ENCODE measurements at places on chromosomes 2 and 18.

- no peak for DNase-seq
Measured at GRCh38 chr18:35030277-35030989, 10.8 kb upstream of the MAPRE2 start.

GRCh38 chr2:10517351-10518043, 69.4 kb upstream of the ODC1 start:
- DNase-seq, result no peak

DNA sequence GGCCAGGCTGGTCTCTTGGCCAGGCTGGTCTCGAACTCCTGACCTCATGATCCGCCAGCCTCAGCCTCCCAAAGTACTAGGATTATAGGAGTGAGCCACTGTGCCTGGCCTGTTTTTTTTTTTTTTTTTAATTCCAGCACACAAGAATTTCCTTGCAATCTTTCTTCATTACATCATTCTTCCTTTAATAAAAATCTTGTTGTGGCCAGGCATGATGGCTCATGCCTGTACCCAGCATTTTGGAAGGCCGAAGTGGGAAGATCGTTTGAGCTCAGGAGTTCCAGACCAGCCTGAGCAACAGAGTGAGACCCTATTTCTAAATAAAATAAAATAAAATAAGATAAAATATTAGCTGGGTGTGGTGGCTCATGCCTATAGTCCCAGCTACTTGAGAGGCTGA, 21.4 kb upstream of the PLEKHM3 start:
- no peak for DNase-seq

DNA sequence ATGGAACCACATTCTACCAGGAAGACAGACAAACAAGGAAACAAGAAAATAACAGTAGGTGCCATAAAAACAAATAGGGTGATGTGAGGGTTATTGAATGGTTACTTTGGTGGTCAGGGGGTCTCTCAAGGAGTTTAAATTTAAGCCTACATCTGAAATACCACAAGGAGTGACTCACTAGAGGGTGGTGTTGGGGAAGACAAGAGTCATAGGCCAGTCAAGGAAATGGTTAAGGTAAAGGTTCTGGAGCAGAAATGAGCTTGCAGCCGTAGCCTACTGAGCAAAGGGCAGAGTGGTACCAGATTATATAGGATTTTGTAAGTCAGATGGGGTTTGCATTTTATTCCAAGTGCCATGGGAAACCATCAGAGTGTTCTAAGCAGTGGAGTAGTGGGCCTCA, 135.6 kb upstream of the DAPL1 start:
- DNase-seq, result no peak

DNA sequence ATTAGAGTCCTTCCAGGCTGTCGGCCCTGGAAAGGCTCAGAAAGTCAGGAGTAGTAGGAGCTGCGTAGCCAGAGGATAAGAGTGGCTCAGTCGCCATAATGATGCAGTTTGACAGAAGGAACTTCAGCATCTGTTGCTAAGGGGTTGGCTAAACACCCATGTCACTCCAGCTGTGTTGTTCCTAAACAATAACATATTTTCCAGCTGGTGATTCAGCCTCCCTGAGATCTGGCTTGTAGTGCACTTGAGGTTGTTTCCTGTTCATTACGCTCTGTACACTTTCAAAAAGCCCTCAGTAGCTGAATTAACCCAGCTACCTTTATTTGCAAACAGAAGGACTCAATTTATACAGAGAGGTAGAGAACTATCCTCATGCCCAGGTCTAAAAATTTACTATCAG, 39.7 kb upstream of the EPAS1 start:
- no peak for DNase-seq

- DNase-seq, result no peak
Measured at GRCh38 chr2:17166506-17166905, 351.7 kb downstream of the RAD51AP2 start.

DNA sequence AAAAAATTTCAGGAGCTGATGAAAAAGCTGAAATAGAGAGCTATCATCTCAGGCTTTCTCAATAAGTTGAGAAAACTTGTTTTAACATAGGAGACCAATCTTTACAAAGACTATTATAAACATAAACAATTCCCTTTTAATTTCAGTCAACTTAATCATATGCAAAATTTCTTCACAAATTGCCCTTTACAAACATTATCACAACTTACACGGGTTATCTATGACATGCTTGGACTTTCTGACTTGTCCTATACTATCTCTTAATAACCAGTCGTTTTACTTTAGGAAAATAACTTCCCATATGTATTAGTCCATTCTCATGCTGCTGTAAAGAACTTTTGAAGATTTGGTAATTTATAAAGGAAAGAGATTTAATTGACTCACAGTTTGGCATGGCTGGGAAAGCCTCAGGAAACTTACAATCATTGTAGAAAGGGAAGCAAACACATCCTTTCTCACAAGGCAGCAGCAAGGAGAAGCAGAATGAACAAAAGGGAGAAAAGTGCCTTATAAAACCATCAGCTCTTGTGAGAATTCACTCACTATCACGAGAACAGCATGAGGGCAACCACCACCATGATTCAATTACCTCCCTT, 1583.7 kb upstream of the CELF4 start:
- no peak for DNase-seq

DNA sequence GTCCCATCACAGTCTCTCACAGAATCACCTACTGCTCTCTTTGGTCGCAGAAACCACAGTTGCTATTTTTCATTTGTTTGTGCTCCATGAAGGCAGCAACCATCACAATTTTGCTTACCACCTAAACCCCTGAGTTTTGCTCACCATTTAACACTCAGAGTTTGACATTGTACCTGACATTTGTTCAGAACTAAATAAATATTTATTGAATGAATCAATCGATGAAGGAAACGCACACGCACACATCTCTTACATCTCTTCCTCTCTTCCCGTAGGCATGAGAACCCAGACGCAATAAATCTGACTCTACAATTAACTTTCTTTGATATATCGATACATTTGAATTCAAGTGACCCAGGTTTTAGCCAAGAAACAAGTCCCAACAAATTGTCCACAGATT, 105.5 kb upstream of the RNF152 start:
- DNase-seq, result no peak

- DNase-seq, result no peak
Measured at GRCh38 chr18:56756966-56757365, 105.8 kb downstream of the WDR7 start.

GRCh38 chr2:239271471-239271870, 129.3 kb downstream of the HDAC4 start:
- no peak for DNase-seq

GRCh38 chr2:80969900-80970299, 665.3 kb upstream of the LRRTM1 start:
- DNase-seq, result no peak

- DNase-seq, result no peak
Measured at GRCh38 chr2:20682167-20682920, 15.4 kb downstream of the GDF7 start.

DNA sequence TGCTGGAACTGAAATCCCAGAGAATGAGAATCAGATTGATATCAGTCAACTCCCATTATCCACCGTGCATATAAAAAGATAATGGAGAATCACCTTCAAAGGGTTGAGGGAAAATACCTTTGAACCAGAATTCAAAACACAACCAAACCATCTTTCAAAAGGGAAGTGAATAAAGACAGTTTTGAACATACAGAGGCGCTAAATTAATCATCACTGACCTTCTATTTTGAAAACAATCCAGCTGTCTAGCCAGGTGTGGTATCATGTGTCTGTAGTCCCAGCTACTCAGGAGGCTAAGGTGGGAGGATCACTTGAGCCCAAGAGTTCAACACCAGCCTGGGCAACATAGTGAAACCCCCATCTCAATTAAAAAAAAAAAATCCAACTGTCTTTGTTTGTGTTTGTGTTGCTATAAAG, 63.6 kb downstream of the TRABD2A start:
- DNase-seq, result no peak

DNA sequence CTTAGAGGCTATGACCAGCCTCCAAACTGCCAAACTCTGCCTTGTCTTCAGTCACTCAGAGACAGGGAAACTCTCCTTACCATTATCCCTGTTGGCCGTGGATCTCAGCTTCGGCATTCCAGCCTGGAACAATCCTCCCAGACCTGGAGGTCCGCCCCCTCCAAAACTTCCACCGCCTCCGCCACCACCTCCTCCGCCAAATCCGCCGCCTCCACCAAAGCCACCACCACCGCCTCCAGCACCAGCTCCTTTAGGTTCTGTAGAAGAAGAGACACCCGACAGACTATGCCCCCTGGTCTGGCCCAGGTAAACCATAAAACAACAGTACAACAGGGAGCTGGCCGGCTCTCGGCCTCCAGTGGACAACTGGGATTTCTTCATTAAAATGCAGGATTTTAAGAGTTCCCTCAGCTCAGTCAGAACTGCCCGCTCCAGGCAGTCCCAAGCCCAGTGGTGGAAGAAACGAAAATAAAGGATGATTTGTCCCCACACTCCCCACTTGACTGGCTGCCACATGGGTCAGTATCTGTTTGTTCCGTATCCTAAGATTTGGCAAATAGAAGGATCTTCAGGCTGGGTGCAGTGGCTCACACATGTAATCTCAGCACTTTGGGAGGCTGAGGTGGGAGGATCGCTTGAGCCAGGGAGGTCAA, 22.4 kb downstream of the WIPF1 start:
- DNase-seq, result no peak

DNA sequence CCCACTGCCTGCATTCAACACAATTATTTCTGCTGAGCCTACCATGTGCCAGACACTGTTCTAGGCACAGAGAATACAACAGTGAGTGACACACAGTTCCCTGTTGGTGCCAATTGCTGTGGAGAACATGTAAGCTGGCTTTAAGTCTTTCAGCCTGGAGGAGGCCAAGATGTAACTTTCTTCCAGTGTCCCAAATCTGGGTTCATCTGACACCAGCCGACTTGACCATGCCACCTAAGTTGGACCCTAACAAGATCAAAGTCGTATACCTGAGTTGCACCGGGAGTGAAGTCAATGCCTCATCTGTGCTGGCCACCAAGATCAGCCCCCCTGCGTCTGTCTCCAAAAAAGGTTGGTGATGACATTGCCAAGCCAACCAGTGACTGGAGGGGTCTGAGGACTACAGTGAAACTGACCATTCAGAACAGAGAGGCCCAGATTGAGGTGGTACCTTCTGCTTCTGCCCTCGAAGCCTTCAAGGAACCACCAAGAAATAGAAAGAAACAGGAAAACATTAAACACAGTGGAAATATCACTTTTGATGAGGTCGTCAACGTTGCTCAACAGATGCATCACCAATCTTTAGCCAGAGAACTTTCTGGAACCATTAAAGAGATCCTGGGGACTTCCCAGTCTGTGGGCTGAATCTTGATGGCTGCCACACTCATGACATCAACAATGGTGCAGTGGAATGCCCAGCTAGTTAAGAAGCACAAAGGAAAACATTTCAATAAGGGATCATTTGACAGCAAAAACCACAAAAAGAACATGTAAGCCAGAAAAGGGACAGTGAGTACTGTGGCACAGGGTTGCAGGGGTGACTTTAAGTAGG, 6.3 kb downstream of the TRABD2A start:
- no peak for DNase-seq

GRCh38 chr2:152413228-152414030, 78.5 kb downstream of the FMNL2 start:
- no peak for DNase-seq

- DNase-seq, result no peak
Measured at GRCh38 chr18:40577239-40577980, 1377.6 kb upstream of the PIK3C3 start.

DNA sequence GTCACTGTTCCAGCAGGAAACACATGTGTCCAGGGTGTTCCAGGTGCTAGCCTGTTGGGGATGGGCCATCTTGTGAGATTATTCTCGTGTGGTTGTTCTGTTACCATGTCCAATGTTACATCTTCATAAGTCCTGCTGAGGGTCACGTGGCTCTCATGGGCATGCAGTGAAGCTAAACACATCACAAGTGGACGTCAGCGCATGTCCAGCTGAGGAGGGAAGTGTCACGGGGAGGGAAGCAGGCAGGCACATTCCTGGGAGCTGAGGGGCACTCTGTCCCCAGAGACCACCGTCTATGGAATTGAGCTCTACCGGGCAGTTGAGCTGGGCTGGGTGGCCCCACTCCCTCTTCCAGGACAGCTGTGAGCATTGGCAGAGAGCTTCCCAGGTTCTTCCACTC, 155.3 kb upstream of the TWIST2 start:
- no peak for DNase-seq

DNA sequence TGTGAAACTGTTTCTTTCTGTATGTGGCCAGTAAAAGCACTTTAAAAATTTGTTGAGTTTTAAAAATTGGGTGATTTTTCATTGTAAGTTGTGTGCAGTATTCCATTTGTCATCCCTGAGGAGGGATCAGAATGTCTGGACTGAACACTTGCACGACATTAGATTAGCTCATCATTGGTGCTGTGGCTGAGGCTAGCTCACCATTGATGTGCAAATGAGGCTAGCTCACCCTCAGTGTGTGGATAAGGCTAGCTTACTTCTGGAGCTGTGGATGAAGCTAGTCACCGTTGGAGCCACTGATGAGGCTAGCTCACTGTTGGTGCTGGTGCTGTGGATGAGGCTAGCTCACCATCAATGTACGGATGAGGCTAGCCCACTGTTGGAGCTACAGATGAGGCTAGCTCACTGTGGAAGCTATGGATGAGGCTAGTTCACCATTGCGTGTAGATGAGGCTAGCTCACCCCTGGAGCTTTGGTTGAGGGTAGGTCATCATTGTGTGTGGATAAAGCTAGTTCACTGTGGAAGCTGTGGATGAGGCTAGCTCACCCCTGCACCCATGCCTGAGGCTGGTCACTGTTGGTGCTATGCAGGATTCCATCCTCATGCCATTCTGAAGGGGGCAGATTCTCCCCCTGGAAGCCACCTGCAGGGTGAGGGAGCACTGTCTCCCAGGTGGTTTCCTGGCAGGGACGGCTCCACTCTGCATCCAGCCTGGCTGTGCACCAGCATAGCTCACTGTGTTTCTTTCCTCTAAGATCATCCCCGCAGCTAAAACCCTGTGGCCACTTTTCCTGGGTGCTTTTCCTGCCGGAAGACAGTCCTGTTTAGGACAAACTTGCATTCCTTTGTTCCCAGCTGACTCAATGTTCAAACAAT, 101.1 kb downstream of the TWIST2 start:
- DNase-seq, result no peak

GRCh38 chr2:55014962-55015939, 35.0 kb downstream of the RTN4 start:
- DNase-seq, result peak; percentile 58

GRCh38 chr18:77000527-77000926, 132.1 kb downstream of the MBP start:
- DNase-seq, result peak; percentile 45

DNA sequence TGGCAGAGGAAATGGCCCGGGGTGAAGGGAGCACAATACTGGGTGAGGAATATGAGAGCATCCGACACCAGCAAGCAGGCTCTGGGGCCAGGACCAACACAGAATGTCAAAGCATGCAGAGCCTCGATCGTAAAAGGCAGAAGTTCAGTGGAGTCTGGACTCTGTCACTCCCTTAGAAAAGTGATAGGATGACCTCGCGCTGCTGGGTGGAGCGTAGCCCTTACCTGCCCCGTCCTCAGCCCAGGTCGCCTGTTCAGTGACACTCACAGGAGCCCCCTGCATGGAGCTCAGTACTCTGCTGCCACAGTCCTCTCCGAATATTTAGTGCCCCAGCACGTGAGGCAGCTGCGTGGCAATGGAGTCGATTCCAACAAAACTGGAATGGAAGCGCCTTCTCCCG, 236.7 kb upstream of the MYT1L start:
- DNase-seq, result no peak

All from T-helper 2 cell (primary cell).